ENCODE measurements at places on chromosomes 13 and 19.

GRCh38 chr13:95603887-95604555 is 40.5 kb downstream of the DZIP1 start:
- DNase-seq = no peak

- DNase-seq = no peak
Measured at GRCh38 chr19:3114018-3114726, 20.0 kb downstream of the GNA11 start.

DNA sequence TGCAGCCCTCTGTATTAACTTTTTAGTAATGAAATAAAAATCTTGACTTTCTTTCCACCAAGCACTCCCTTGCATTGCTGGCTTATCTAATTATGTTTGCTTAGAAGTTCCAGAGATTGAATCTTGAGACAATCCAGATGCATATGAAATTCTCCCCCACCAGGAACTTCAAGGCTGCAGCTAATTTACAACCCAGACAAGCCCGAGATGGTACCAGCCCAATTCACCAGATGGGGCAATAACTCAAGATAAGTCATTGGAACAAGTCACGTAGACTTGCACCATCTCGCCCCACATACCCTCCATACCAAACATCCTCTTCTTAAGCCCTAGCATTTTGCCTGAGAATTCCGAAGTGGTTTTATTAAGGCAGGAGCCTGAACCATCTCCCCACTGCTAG is 29.0 kb downstream of the UTP14C start:
- no peak for DNase-seq

DNA sequence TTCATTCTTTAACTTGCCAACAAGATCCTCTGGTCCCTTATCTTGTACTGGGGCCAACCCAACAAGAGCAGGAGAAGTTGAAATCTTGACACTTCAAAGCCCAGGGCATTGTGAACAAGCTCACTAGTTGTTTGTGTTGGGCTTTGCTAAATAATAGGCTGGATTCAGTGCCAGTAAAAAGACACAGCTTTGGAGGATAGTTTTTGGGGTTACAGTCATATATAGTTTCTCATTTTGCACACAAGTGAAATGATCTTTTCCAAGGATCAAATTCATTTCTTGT is 30.3 kb upstream of the LRCH1 start:
- DNase-seq = peak; percentile 52

DNA sequence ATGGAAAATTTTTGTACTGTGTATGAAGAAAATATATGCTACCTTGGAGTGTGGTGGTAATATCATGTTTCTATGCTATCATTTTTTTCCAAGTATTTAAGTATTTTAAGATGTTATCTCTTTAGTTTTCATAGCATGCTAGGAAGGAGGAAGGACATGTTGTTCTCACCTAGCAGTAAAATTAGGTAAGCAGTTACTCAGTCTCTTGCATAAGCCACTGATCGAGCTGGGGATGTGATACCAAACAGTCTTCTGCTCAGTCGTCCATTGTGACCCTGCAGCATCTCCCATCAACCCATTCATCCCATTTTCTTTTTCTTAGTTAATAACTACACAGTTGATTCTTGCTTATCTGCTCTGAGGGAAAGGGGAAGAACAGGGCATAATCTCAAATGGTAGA is 130.6 kb downstream of the KLF5 start:
- DNase-seq = no peak

GRCh38 chr19:12544401-12544876 is 6.8 kb downstream of the ZNF564 start:
- DNase-seq = peak; percentile 93

- peak; percentile 84 for DNase-seq
Measured at GRCh38 chr19:6126335-6126974, 9.0 kb upstream of the ACSBG2 start.

- DNase-seq = no peak
Measured at GRCh38 chr19:56959205-56959604, 118.7 kb upstream of the PEG3 start.

DNA sequence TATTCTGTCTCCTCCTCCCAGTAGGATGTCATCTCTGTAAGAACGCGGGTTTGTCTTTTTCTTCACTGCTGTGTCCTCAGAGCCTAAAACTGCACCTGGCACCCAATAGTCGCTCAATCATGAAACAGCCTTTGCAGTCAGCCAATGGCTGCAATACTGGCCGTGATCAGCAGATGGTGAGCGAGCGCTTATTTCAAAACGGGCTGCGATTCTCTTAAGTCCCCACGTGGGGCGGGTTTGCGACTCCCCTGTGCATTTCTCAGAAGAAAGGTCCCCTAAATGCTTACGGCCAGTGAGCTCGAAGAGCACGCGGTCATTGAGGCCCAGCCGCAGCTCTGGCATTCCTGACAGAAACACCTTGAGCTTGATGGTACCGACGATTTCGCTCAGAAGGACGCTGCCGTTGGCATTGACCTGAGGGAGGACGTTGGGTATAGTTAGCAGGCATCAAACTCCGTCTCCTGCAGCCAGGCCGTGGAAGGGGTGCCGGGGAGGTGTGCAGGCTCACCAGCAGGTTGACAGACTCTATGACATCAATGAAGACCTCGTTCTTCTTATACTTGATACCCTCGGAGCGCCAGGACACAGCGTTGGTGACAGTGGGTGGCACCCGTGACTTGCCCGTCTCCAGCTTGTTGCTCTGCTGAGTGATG is 6.0 kb downstream of the AP1M2 start:
- peak; percentile 98 for DNase-seq

GRCh38 chr19:38711726-38712153 is 32.5 kb downstream of the CAPN12 start:
- DNase-seq = no peak

GRCh38 chr19:45423589-45424190 is at the start of gene ERCC1:
Gene ERCC1 (minus strand): TSS chr19:45423917. CDS start chr19:45423374, 543 bp downstream.
- DNase-seq = peak; percentile 100

- peak; percentile 81 for DNase-seq
Measured at GRCh38 chr13:52850396-52851136, 2.1 kb upstream of the PCDH8 start.

DNA sequence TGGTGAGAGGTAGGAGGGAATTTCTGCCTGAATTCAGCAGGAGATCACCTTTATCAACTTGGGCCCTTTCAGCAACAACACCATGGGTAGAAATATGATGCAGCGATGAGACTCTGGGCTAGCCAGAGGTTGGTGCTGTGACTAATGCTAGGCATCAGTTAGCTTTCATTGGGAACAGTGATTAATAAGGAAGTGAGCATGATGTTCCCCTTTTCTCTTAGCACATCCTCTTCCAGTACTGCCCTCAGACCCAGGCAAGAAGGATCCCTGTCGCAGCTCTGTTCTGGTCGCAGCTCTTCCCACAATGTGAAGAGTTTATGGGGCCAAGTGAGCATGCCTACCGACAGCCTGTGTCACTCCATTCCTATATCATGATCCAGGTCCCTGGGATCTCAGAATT is 100.5 kb downstream of the FLT1 start:
- peak; percentile 10 for DNase-seq

DNA sequence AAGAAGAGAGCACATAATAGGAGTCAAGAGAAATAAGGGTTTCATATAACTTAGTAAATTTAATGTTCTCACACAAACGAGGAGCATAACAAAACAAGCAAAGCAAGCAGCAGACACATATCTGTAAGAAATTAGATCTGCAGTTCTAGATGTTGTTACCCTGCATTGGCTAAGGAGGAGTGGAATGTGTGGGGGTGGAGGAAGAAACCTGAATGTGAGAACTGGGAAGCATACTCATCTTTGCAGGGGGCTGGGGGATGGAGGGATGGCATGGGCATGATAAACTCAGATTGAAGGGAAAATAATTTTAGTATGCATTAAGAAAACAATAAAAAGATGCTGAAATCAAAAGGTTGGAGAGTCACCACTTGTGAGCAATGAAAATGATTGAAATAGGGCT is 255.0 kb downstream of the LIG4 start:
- no peak for DNase-seq

- no peak for DNase-seq
Measured at GRCh38 chr13:104196611-104197010, 1130.4 kb upstream of the SLC10A2 start.

GRCh38 chr19:17646441-17646840 is 41.7 kb downstream of the UNC13A start:
- DNase-seq = peak; percentile 28

DNA sequence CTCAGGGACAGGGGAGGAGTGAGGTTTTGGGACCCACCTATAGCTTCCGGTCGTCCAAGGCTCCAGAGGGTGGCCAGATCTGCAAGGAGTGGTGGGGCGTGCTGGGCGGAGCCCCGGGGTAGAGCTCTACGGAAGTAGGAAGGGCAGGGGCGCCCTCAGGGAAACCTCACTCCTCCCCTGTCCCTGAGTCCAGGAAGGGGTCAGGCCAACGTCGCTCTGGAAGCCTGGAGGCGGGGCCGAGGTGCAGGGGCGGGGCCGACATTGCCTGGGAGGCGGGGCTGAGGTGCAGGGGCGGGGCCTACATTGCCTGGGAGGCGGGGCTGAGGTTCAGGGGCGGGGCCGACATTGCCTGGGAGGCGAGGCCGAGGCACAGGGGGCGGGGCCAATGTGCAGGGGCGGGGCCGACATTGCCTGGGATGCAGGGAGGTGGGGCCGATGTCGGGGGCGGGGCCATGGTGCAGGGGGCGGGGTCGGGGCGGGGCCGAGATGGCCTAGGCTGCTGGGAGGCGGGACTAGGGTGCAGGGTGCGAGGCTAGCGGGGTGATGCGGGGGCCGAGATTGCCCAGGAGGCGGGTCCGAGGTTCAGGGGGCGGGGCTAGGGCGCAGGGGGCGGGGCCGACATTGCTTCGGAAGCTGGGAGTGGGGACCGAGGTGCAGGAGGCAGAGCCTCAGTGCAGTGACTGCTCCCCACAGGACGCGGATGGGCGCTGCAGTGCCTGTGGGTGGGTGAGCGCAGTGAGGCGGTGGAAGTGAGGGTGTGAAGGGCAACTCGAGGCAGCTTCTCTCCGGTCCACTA is 4.9 kb upstream of the PALM start:
- peak; percentile 97 for DNase-seq

DNA sequence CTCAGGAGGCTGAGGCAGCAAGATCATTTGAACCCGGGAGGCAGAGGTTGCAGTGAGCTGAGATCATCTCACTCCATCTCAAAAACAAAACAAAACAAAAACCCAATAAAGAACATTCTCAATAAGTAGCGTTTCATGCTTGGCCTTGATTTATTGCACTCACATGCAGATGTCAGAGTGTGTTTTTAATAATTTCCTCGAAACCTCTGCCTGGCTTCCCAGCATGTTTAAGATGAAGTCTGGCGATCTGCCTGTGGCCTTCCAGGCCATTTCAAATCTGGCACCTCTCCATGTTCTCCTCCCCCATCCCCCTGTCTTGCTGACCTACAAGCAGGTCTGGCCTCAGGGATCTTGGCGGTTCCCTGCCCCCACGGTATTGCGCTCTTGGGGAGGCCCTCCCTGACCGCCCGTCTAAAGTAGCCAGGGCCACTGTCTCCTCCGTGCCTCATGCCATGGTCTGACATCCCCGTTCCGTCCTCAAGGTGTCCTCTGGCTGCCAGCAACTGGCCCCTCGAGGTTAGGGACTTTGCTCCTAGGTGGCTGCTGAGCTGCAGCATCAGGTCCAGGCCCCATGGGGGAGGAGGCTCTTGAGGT is 1.6 kb downstream of the WDR88 start:
- DNase-seq = no peak

GRCh38 chr13:105346141-105346775 is 1189.2 kb downstream of the EFNB2 start:
- DNase-seq = no peak

- no peak for DNase-seq
Measured at GRCh38 chr19:15128162-15128770, 21.1 kb downstream of the SYDE1 start.

DNA sequence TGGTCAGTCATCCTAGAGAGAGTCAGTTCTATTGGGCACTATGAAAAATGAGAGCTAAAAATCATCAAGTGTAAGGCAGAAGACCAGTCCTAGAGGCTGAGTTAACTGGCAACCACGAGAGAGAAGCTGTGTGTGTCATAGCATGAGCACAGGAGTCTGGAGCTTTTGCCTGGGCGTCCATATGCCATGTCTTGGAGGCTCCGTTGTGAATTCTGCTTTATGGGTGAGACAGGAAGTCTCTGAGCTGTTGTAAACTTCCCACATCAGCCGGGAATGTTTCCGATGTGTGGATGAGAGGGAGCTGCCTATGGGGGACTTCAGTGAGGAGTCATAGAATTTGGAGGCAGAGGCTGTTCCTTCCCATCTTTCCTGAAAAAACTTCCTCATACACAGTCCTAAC is 120.0 kb downstream of the ITGBL1 start:
- DNase-seq = no peak

GRCh38 chr19:1019980-1020867 is 699 bp downstream of the TMEM259 start:
- peak; percentile 64 for DNase-seq

DNA sequence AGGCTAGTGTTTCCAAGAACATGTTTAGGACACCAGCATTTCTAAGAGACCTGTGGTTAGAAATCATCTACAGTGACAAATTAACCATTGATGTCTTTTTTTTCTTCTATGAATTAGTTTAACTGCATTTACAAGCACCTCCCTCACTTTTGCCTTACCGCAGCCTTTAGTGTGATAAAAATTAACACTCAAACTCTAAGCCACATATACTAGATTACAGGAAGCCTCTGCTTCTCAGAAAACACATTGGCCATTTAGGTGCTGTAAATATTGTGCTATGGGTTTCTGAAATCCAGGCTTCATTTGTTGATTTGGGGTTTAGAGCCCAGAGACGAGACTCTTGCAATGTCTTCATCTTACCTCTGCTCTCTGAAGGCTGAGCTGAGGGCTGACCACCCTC is 34.6 kb upstream of the OLFM4 start:
- no peak for DNase-seq

DNA sequence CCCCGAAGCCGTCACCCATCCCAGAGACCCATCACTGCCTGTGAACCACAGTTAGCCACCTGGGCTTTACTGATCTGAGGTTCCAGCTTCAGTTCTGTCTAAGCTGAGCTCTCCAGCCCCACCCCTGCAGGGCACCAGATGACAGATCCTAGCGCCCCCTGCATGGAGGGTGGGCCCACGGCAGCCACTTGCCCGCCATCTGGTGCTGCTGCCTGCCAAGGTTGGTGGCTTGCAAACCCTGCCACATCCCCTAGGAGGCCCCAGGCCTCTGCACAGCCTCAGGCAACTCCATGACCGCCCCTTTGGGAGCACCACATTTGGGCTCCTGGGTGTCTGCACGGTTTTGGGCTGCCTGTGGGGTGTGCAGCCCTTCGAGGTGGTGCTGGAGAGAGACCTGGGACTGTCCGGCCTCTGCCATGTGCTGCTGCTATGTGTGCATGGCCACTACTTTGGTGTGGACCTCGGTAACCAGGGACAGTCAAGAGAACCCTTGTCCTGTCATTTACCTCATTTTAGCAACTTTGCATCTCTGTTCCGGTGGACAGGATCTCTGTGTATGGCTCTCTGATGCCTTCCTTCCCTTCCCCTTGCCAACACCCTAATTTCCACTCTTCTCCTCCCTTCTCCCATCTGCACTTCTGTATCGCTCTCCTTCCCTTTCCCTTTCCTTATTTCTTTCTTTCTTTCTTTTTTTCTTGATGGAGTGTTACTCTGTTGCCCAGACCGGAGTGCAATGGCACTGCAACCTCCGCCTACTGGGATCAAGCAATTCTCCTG is 17.4 kb upstream of the SDHAF1 start:
- peak; percentile 80 for DNase-seq

- no peak for DNase-seq
Measured at GRCh38 chr13:75607447-75607846, 28.7 kb upstream of the LMO7 start.
